ENCODE measurements at places on chromosomes 16 and 17.

DNA sequence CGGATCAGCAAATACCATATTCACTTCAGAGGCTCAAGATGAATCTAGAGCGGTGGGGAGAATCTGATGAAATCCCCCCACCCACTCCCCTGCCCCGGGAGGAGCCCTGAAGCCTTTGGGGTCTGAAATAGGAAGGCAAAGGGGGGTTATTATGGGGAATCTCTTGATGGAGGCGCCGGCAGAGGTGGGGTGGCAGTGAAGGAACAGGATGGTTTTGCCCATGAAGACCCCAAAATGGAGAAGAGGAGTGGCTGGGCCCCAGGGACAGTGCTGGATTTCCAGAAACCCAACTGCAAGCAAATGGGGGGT, 637 bp downstream of the WNT3 start:
- no peak for DNase-seq

- DNase-seq, result no peak
These were observed 19.5 kb downstream of the NUP85 start for GRCh38 chr17:75225016-75225415.

DNA sequence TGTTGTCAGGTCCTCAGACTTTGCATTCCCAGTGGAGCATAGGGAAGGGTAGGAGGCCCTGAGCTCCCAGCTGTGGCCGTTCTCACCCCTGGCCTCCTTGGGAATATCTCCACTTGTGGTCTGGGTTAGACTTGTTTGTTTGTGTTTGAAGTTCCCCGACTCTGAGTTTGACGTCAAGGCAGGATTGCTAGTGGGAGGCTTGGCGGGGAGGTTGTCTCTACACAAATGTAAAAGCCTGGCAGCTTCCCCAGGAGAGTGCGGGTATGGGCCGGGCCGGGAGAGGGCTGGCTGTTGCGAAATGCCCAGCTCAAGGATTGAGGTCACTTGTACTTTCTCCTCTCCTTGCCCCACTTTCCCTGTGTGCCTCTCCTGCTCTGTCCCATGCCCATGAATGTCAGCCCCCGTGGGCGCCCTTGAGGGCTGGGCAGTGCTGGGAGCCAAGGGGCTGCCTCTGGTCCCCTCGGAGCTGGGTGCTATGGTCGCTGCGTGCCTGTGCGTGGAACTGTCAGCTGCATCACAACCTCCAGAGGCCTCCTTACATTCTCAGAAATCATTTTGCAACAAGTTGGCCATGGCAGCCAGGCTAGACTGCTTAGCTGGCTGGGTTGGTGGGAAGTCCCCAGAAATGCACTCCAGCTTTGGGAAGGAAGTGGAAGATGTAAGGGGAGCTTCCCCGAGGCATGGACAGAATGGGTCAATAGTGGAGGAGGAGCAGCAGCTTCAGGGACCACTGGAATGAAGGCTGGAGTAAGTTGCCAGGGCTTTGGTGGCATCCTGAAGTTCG, 84.3 kb downstream of the KSR1 start:
- DNase-seq, result no peak

DNA sequence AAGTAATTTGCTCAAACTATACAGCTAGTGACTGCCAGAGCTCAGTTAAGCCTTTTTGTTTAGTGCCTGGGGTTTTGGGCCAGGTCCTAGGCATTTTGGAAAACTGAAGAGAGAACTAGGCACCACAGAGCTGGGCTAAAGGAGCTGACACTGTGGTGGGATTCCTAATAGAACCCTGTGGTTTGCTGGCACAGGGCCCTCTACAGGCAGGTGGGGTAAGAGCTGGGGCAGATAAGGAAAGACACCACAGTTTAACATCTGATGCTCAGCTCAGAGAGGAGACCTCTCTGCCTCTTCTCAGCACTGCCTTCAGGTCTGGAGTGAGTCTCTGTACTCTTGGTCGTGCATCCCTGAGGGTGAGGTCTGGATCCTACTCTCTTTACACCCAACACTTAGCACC, 121.2 kb downstream of the SNX11 start:
- no peak for DNase-seq

DNA sequence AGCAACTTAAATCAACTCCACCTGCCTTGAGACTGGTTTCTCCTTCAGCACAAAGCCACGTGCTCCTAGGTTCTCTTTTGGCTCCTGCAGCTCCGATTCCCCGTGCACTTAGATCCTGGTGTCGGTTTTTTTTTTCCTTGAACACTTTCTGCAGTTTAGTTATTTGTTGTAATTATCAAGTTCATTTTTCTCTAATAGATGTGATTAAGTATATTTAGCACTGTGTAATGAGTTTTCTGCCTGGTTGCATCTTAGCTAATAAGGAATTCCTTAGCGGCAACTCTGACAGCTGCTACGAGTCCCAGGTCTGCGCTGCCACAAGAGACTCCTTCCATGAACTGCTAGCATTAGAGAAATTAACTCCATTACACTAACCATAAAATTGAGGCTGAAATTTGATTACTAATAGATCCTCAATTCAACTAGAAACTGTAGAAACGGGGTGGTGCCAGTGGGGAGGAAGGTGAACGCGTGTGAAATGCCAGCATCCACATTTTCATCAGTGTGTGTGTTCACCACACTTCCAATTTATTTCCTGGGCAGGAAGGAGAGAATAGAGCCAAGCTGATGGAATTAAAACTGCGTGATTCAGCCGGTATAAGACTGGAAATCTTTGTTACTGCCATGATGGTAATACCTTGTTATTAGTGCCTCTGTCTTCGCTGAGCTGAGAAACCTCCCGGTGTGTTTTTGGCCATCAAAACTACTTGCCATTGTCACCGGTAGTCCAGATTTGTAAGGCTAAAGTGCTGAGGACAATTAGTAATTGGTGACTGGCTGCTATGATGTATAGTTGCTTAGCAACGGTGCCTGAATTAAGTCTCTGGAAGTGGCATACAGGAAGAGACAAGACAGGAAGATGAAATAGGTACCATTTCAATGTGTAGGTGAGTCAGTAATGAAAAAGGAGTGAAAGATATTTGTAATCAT, 232.4 kb downstream of the IRX3 start:
- DNase-seq, result no peak

DNA sequence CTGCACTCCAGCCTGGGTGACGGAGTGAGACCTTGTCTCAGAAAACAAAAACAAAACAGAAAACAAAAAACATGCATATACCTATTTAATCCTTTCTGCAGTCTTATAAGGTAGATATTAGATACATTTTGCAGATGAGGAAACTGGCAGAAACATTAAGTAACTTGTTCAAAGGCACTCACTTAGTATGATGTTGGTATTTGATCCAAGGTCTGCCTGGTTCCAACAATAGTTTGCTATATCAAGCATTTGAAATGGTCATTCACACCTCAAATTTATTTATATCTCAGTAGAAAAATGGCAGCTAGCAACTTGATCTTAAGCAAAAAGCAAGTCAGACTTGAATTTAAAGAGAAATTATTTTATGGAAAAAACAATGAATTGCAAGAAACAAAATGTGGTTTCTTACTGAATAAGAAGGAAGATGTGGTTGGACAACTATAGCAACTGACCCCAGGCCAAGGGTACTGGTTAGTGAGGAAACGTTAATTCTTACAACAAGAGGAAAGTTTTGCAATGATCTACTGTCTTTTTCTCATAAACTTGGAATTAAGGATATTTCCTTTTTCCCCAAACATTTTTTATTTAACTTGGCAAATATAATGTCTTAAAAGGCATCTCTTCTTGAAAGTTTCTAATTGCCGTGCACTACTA, 19.7 kb downstream of the DHRS7B start:
- no peak for DNase-seq
